ENCODE measurements at places on chromosomes 5 and 9.
A peak's percentile ranks its signal among the peaks of the same experiment; 100 is the strongest.

GRCh38 chr5:10118150-10118549 is 131.5 kb downstream of the ATPSCKMT start:
- DNase-seq: no peak

- DNase-seq: no peak
Measured at GRCh38 chr5:57414857-57415256, 67.8 kb downstream of the ACTBL2 start.

DNA sequence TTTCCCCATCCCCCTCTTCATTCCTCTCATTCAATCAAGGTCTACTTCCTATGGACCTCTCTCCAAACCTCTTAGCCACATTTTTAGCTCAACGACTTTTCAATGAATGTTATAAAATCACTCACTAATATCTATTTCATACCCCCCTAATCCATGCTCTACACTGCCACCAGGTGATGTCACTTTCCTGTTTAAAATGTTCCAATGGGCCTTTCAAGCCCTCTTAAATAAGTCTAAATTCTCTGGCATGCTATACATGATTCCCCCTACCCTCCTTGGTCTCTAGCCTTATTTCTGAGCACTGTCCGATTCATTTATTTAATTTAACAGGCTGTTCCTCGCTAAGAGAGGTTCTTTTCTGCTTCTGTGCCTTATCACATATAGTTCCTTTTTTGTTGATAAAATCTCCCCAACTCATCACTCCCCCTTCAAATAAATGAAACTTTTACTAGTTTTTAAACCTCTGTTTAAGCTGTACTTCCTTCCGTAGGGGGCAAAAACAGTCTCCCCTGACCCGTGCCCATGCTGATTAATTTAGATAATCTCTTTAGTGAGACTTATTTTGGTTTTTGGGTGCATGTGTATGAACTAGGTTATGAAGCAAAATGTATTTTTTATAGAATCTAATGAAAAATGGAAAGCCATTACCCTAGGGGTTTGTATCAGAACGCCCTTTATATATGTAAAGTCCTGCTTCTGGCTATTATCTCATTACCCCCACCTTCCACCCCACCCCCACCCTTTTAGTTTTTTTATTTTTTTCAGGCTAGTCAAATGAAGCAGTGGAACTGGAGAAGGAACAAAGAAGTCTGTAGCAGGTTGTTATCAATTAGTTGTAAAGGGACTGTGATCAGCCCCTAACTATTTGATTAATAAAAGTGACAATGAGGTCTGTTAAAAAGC is 9.0 kb downstream of the ABHD17B start:
- no peak for DNase-seq

- DNase-seq: peak; percentile 40
Measured at GRCh38 chr5:14628346-14628745, 36.2 kb upstream of the OTULIN start.

GRCh38 chr9:116350213-116350612 is 196.6 kb downstream of the PAPPA start:
- DNase-seq: no peak

DNA sequence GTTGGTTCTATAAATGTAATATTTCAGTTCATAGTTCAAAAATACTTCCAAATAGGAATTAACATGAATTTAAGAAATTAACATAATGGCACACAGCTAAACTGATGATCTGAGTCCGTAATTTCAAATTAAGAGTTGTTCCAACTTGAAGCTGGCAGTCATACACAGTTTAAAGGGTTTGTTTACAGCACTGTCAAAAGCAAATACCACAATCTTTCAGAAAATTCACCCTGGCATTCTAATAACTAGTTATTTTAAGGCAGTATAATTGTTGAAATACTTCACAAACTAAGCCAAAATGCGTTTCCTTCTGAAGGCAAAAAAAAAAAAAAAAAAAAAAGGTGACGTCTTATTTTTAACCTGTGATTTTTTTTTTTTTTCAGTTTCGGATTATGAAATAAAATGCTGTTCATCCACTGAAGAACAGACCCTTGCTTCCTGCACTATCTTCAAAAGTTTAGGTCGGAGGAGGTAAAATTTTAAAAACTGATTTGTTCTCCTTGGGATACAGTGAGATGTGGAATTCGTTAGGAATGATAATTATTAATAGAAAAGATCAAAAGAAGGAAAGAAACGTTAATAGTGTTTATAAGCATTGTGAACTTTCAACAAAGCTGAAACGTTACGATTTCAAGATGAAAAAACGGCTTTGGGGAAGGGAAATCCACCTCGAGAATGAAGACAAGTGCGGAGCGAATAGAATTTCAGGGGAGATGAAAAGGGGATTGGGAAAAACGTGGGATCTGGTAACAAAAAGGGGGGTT is 850 bp downstream of the IL6ST start:
- no peak for DNase-seq

DNA sequence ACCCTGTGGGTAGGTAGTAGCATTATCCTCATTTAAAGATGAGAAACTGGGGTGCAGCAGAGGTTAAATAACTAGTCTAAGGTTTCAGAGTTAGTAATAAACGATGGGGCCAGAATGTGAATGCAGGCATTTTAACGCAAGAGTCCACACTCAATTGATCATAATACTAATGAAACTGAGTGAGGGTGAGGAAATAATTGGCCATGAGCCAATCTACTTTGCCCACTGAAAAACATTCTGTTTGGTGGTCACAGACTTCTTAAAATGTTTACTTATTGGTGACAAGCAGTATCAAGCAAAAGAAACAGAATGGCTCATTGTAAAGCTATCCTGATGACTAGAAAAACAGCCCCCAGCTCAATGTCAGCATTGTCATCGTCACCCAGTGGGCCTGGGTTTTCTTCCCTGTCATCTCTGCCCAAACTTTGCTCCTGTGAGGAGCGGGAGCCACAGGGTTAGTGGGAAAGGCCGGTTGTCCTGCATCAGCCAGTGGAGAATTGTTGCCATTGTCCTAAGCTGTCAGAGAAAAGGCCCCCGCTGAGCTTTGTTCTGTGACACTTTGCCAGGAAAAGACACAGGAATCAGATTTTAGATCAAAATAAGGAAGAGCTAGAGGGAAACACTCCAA is 77.3 kb upstream of the MAN2A1 start:
- no peak for DNase-seq

DNA sequence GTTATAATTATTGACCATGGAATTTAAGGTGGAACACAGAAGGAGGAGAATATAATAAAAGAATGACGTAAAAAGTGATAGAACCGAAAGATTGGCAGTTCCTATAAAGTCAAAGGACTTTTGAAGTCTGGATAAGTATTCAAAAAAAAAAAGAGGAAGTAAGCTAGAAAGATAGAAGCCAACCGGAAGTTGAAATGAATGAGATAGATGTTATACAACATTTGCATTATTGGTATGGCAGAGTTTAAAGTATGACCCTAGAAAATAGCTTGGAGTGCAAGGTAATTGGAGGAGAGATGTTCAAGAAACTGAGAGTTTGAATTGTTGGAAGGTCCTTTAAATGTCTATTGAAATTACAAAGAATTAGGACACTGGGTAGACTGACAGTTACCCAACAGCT is 293.6 kb downstream of the FER start:
- DNase-seq: no peak

GRCh38 chr5:136560126-136560525 is 194.8 kb upstream of the TRPC7 start:
- DNase-seq: no peak

- no peak for DNase-seq
Measured at GRCh38 chr5:109225716-109226625, 183.8 kb downstream of the PJA2 start.

DNA sequence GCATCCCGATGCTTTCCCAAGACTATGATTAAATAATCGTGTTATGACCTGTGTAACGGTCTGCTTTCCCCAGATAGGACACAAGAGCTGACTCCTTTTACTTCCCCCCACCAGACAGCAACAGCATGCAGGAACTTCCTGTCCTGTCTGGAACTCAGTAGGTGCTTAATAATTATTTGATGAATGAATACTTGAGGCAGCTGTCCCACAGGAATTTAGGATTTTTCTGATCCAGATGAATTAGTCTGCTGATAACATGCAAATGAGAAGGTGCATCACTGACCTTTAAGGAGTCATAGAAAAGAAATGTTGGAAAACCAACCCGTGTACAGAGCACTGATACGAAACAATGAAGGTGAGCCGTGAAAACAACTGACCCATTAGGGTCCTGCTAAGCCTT is 12.2 kb downstream of the RNF130 start:
- DNase-seq: no peak

DNA sequence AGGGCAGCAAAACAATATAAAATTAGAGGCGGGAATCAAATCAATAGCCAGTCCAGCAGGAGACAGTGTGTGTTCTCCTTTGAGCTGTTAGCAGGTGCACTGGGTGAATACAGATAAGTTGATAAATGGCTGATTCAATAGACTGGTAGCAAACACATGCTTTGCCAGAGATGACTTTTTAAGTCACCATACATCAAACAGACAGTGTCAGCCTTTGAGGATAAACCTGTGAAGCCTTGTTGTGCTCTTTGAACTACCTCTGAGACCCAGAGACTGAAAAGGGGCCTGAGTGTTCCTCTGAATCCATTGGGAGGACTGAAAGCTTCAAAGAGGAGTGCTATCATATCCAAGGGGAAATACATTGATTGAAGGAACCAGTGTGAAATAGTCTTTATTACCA is 301.9 kb downstream of the RASEF start:
- DNase-seq: no peak

DNA sequence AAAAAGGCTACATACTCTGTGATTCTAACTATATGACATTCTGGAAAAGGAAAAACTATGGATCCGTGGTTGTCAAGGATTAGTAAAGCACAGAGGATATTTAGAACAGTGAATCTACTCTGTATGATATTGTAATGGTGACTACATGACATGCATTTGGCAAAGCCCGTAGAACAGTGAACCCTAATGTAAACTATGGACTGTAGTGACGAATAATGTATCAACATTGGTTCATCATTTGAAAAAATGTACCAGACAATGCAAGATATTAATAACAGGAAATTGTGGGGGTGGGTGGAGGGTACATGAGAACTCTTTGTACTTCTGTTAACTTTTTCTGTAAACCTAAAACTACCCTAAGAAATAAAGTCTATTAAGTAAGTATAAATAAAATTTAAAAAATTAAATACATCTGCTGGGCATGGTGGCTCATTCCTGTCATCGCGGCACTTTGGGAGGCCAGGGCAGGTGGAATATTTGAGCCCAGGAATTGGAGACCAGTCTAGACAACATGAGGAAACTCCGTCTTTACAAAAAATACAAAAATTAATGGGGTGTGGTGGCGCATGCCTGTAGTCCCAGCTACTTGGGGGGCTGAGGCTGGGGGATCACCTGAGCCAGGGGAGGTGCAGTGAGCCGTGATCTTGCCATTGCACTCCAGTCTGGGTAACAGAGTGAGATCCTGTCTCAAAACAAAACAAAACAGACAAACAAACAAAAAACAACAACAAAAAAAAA is 101.7 kb upstream of the TBC1D2 start:
- DNase-seq: no peak

GRCh38 chr5:60903356-60903755 is 41.5 kb downstream of the ERCC8 start:
- no peak for DNase-seq

DNA sequence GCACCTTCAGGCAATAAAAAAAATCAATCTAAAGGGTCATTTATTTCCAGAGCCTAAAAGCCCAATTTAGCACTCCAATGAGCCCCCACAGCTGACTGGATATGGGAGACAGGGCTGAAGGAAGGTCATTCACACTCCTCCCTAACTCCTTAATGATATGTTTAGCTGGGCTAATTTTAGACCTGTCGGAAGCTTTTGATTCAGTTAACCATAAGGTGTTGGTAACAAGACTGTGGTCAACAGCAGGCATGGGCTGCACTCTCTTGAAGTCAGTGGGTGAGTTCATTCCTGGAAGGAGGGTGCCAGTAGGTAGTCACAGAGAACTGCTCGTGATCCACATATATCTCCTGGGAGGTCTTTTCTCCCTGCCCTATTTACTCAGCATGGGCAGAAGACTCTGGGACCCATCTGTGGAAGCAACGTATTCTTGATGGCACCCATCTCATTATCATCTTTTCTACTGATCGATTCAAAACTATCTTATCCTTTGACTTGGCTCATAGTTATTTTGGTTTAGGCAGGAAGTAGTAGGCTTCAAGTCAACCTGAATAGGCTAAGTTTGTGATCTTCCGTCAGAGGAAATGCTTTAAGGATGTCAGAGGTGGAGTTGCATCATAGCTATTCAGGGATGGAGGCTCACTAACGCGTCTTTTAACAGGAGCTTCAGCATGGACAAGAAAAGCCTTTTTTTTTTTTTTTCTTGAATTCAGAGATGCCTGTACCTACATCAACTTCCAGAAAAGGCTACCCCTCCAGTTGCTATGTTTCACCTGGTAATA is 367.7 kb upstream of the SLC30A5 start:
- no peak for DNase-seq

Data from T-cell (primary cell).